Natural killer cell (primary cell): ENCODE measurements at places on chromosomes 5 and 9. TPM values are rescaled to one million over a fixed set of nuclear protein-coding genes. Genes with fewer than 3 reads are reported as not detected.

The UTP15 gene
- total RNA-seq: 46.5 TPM

GRCh38 chr5:67998709-67999261, 216.8 kb upstream of the PIK3R1 start:
- no peak for DNase-seq

GRCh38 chr5:171495122-171495700, 75.8 kb downstream of the FGF18 start:
- no peak for DNase-seq

The CDC20B gene
- not detected for total RNA-seq

DNA sequence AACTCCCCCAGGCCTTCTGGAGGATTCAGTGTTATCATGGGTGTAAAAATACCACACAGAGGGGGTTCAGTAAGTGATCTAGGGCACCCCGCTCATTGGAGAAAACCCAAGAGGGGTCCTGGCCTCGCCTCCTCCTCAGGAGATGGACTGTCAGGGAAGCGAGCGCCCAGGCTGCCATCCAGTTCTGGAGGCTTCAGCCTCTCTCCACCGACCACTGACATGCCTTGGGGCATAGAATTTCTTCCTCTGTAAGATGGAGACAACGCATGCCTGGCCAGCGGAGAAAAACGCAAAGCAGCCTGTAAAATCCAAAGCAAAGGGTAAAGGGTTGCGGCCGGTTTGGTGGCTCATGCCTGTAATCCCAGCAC, 165.4 kb downstream of the COL23A1 start:
- DNase-seq: no peak

DNA sequence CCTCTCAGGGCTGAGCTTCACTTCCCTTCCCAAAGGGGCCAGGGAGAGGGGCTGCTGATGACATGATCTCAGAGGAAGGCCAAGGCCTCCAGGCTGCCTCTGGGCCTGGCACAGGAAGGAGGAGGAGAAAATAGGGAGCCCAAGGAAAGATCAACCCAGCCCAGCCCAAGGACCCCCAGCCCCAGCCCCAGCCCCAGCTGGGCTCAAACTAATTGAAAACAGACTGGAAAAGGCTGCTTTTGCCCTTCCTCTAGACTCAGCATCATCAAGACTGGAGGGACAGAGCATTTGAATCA, 18.3 kb upstream of the KCNIP1 start:
- DNase-seq: no peak

DNA sequence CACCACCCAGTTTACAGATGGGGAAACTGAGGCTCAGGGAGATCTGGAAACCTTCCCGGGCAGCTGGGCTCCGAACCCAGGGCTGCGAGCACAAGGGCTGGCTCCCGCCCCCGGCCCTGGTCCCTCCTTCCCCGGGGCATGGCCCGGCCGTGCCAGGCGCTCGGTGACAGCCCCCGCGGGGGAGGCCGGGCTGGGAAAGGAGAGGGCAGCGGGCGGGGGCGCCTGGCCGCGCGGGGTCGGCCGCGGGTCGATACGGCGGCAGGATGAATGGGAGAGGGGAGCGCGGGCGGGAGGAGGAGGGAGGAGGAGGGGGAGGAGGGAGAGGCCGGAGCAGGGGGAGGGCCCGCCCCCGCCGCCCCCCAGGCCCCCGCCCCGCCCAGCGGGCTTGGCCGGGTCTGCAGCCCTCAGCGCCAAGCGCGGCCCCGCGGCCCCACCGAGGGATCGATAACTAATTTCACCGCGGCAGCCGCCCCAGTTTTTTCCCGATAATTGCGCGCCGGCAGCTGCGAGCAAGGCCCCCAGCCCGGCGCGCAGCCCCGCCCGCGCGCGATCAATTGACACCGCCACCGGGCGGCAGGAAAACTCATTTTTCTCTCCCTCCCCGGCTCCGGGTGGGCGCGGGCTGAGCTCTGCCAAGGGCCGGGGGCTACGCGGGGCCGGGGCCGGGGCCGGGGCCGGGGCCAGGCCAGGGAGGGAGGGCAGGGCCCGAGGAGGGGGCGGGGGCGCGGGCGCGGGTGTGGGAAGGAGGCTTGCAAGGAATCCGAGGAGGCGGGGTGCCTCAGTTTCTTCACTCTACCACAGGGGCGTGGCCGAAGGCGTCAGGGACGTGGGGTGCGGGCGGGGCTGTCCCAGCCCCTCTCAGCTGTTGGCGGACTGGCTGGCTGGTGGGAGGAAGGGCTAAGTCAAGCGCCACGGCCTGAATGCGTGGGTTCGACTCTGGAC, 52.1 kb downstream of the C9orf50 start:
- DNase-seq: peak; percentile 52

- no peak for DNase-seq
Measured at GRCh38 chr5:158769079-158769478, 330.6 kb downstream of the EBF1 start.

The TRIM52 gene
- 43.4 TPM for total RNA-seq

DNA sequence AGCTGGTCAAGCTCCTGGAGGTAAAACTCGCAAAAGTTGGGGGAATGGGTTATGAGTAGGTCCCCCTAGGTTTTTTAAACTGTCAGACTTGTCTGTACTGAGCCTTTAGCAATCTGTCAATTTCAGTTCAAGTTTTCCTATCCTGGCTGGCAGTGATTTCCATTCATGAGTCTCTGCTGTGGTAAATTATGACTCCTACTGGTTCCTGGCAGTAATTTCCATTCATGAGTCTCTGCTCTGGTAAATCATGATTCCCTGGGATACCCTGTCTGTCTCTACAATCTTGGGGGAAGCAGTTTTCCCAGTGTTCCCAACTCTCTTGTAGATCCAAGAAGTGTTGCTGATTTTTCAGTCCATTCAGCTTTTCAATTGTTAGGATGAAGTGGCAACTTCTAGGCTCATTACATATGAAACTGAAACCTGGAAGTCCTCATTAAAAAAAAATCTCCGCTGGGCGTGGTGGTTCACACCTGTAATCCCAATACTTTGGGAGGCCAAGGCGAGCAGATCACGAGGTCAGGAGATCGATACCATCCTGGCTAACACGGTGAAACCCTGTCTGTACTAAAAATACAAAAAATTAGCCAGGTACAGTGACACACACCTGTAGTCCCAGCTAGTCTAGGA, 91.3 kb upstream of the GPBP1 start:
- DNase-seq: no peak

DNA sequence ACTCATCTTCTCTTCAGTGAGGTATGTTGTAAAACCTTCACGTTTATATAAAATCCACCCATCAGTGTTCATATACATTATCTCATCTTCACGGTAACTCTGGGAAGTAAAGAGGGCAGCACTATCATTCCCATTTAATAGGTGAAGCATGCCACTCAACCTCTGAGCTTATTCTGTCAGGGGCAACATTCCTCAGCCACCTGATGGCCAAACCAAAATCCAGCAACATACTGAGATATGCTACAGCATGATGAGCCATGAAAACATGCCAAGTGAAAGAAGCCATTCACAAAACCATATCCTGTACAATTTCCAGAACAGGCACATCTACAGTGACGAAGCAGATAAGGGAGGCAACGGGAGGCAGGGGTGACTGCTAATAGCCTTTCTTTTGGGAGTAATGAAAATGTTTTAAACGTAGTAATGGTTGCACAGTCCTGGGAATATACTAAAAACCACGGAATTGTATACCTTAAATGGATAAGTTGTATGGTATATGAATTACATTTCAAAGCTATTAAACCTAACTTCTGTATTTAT, 167.4 kb downstream of the TSSK1B start:
- DNase-seq: no peak

GRCh38 chr5:1833264-1834021, 32.2 kb downstream of the NDUFS6 start:
- no peak for DNase-seq

GRCh38 chr5:78979909-78980308, 5.2 kb downstream of the ARSB start:
- DNase-seq: no peak

The WDR38 gene
- total RNA-seq: not detected

GRCh38 chr5:137587919-137588318, 88.8 kb upstream of the SPOCK1 start:
- DNase-seq: no peak

GRCh38 chr9:92140074-92140753, 25.0 kb upstream of the SPTLC1 start:
- peak; percentile 79 for DNase-seq

DNA sequence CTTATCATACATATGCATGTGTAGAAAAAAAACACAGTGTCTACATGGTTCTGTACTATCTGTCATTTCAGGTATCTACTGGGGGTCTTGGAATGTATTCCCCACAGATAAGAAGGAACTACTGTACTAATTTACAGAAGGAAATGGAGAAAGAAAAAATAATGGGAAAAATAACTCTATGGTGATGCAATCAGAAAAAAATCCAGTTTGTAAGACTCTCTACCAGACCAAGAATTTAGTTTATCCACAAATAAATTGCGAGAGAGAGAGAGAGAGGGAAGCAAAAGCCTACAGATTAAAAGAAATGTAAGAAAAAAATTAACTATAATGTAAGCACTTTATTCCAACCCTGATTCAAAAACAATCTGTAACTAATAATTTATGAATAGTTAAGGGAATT, 708.6 kb upstream of the ZNF608 start:
- DNase-seq: no peak

GRCh38 chr9:16721972-16722371, 148.5 kb downstream of the BNC2 start:
- no peak for DNase-seq

- DNase-seq: no peak
Measured at GRCh38 chr5:76943006-76943405, 9.8 kb upstream of the CRHBP start.

The SEMA5A gene
- not detected for total RNA-seq

DNA sequence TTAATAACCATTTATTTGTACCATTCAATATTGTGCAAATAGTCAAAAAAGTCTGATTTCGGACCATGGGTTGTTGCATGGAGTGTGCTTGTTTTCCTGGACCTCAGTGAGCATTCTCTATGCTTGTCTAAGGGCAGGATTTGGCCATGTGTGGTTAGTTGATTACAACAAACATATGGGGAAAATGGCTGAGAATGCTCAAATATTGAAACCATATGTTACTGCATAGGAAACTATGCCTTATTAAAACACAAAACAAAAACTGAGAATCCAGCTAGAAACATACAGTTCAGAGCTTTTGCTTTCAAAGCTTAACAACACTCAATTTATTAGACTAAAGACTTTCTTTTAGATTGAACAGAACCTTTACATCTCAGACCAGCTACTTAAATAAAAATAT, 928.3 kb downstream of the NR2F1-AS1 start:
- no peak for DNase-seq

- DNase-seq: no peak
Measured at GRCh38 chr5:77774981-77775789, 954 bp downstream of the TBCA start.

The BARHL1 gene
- total RNA-seq: not detected

The RXFP3 gene
- total RNA-seq: not detected
